ENCODE measurements at places on chromosomes 4 and X.
A peak's percentile ranks its signal among the peaks of the same experiment; 100 is the strongest.

GRCh38 chrX:150696331-150696730 lies 3.1 kb downstream of the MTMR1 start:
- no peak for DNase-seq

DNA sequence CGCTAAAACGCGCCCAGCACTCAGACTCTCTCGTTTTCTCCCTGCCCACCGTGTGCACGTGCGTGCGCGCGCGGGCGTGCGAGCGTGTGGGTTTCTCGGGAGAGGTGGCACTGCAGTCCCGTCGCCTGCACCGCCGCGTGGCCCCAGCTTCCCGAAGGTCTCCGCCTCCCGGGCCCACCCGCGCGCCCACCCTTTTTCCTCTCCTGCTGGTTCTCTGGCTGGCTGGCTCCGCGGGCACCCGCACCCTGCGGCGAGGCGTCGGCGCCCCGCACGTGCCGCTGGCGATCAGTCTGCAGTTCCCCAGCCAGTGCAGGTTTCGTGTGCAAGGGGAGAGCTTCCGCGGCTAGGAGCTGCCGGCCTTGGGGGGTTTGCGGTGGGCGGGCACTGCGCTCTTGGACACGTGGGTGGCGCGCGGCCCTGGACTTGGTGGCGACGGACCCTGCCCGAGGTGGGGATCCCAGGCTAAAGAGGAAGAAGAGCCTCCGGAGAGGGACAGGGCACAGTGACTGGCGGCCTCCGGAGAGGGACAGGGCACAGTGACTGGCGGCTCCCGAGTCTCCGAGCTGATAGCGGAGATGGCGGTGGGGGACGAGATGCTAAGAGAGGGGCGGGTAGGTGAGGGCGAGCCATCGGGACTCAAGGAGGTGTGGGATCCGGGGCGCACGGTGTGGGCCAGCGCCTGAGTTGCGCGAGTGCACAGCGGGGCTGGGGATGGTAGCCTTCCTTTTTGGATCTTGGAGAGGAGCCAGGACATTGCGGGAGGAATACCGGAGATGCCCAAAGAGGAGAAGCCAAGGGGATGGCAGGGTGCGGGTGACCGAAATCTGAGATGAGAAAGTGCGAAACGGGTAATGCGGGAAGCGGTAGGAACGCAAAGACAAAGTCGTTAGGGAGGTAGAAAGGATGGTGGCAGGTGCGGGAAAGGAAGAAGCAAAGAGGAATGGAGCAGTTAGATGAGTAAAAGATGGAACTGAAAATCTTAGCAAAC lies at the start of gene FAM184B:
Gene FAM184B, minus strand, starts transcription at position 322 of the 988 bp plus-strand sequence. CDS start 322 bp downstream, outside the sequence.
- peak; percentile 70 for DNase-seq

- DNase-seq: no peak
These were observed 107.2 kb downstream of the CENPC start for GRCh38 chr4:67437974-67438713.

GRCh38 chr4:13546941-13547484 lies 2.7 kb upstream of the NKX3-2 start:
- DNase-seq: peak; percentile 71

DNA sequence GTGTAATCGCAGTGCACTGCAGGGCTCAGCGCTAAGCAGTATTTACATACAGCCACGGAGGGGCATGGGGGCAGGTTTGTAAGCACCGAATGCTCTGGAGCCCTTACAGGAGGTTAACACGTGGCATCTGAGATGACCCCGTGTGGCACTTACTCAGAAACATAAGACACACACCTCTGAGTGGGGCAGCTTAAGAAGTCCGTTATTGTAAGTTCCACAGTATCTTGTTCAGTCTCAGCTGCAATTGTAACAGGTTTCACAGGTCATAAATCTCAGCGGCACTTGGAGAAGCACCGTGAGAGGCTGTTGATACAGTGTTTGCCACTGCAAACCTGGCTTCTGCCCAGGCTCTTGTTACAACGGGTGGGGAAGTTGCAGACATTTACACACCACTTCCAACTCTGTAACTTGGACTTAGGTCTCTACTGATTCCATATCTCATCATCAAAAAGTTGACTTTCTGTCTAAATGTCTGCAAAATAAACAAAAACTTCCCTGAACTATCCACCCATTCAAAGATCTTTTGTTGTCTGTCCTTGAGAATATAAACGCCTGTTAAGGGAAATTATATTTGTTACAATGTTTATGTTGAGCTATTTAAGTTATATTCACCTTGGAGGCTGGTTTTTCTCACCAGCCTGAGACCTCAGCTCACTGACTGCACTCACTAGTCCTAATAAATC lies 10.3 kb downstream of the CPLX1 start:
- peak; percentile 19 for DNase-seq

- peak; percentile 70 for DNase-seq
These were observed 207.1 kb upstream of the DKK2 start for GRCh38 chr4:107243141-107243781.

- DNase-seq: peak; percentile 90
These were observed 114.4 kb downstream of the PSAPL1 start for GRCh38 chr4:7320206-7320797.

DNA sequence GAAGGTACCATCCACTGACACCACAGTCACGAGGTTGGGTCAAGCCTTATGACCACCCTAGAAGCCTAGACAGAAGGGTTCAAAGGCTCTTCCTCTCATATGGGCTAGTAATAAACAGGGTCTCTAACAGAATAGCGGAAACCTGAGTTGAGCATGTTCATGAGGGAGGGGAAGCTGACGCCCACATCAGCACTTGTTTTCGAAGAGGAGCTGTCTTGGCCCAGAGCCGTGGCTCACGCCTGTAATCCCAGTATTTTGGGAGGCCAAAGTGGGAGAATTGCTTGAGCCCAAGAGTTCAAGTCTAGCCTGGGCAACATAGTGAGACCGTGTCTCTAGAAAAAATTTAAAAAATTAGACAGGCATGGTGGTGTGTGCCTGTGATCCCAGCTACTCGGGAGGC lies 21.5 kb upstream of the TMSB4X start:
- DNase-seq: no peak

DNA sequence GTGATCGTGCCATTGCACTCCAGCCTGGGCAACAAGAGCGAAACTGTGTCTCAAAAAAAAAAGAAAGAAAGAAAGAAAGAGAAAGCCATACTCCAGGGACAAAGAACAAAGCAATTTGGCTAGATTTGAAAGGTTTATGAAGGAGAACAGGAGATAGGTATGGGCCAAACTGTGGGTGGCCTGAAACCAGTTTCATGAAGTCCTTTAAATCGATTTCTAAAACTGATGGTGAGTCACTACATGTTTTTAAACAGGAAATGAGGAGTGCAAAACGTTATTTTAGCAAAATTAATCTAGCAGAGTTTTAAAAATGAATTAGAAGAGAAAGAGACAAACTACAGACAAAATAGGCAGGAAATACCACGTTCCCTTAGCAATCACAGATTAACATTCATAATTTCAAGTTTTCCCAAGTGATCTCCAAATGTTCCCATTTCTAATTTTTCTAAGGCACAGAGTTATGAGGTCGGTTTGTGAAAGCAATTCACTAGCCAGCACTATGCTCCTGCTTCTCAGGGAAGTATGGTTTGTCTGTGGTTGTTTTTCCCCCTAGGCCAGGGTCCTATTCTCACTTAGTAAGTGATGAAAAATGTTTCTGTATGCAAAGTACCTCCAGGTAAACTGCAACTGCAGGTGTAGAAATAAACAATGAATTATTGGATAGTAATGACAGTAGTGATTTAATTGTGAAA lies 190.6 kb downstream of the PPP3CA start:
- DNase-seq: no peak

DNA sequence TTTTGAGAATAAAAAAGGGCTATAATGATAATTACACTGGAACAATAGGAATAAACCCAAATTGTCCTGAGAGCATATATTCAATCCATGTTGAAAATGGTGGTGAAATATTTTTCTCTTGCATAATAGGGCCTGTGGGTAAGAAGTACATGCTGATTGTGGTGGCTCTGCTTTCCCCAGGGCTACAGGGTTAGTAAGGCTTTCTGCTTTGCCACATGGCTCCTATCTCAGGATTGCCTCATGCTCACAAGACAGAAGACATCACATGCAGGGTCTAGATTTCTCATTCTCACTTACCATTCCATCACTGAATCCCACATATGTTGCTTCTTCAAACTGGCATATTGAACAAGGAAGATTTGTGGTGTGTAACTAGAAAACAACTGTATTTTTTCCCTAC lies 12.4 kb upstream of the VEGFC start:
- no peak for DNase-seq

DNA sequence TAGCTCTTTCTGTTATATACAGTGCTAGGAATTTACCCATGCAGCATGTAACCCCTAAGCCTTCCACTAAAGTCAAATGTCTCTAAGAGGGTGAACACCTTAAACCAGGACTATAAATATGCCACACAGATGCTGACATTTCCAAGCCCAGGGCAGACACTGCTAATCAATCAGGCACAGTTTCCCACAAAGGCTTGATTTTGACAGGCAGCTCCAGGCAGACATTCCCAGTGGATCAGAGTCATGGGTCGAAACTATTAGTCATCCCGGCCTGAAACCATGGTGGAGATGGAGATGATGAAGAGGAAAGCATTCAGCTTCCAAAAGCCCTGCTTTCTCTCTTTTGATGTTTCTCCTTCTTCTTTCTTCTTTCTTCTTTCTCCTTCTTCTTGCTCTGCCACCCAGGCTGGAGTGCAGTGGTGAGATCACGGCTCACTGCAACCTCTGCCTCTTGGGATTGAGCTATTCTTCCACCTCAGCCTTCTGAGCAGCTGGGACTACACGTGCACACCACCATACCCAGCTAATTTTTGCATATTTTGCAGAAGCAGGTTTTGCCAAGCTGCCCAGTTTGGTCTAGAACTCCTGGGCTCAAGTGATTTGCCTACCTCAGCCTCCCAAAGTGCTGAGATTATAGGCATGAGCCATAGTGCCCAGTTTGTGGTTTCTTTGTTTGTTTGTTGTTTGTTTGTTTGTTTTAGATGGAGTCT lies 21.0 kb upstream of the SORCS2 start:
- DNase-seq: no peak

DNA sequence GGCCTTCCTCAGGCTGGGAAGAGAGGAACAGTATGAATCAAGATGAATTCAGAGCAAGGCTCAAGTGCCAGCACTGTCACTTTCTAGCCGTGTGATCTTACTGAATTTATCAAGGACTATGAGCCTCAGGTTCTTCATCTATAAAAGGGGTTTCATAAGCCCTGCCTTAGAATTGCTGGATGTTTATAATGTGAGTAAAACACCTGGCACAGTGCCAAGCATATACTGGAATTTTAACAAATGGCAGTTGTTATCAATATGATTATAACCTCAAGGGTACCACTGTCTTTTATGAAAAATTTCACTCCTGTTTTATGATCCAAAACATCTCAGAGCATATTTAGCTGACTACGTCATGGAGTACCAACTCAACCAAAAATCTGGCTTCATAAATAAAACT lies 4.0 kb downstream of the MAGEC2 start:
- no peak for DNase-seq

DNA sequence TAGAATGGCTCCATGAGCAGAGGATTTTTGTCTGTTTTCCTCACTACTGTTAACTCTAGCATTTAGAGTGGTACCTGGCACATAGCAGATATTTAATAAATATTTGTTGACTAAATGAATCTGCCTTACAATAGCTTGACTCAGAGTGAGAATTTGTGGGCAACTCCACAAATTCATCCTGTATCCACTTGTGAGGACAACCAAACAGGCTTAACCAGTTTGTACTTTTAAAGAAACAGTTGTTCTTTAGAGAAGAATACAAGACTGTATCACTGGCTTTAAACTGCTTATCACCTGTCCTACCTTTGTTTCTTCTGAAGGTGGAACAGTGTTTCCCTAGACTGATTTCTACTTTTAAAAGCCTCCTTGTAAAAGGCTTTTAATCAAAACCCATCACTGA lies 141.3 kb upstream of the SH3RF1 start:
- no peak for DNase-seq

- no peak for DNase-seq
These were observed 55.2 kb downstream of the ARHGEF6 start for GRCh38 chrX:136725441-136726104.

- DNase-seq: peak; percentile 40
These were observed 8.2 kb upstream of the GPR78 start for GRCh38 chr4:8571702-8572685.

- DNase-seq: no peak
These were observed 60.2 kb downstream of the HMGB2 start for GRCh38 chr4:173273941-173274340.

- no peak for DNase-seq
These were observed 350.0 kb downstream of the SLC7A11 start for GRCh38 chr4:137892134-137892533.

DNA sequence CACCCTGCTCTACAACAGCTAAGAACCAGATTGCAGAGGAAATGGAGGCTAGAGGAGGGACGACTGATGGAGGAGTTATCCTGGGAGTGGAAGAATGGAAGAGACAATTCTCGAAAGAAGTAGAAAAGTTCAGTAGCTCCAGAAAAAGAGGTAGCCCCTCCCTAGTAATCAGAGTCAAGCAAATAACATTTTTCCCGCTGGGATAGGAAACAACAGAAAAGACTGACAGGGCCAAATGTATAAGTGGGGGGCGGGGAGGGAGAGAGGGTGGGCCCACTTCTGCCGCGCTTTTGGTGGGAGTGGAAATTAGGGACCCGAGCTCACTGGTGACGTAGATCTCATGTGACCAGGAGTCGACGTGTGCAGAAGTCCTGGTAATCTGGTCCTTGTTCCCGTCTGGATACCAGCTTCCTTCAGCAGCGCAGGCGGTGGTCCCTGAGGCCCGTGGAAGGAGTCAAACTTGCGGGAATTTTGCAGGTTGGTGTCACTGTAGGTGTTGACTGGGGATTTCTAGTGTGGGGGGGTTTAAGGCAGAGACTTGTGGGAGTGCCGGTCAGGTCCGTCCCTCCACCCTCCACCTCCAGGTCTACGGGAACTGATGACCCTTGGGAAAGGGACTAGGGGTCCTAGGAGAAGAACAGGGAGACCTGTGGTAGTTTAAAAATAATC lies at the start of gene TCEAL9:
Gene TCEAL9, plus strand, starts transcription at position 377 of the 669 bp plus-strand sequence. CDS start 1,179 bp downstream, outside the sequence.
- peak; percentile 5 for DNase-seq

- no peak for DNase-seq
These were observed 8.3 kb downstream of the S100G start for GRCh38 chrX:16658284-16658683.

- DNase-seq: no peak
These were observed 310.8 kb downstream of the AFF2 start for GRCh38 chrX:148811236-148811635.

DNA sequence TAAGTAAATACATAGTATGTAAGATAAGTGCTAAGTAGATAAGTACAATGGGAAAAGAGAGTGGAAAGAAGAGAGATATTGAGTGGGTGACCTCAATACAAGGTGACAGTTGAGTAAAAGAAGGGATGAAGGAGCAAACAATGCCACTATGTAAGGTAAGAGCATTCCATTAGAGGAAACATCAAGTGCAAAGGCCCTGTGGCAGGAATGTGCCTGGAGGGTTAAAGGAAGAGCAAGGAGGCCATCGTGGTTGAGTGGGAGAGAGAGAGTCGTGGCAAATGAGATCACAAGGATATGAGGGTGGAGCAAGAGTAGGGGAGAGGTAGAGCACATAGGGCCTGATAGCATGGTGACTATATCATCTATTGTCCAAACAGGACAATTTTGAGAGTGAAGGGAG lies 13.4 kb downstream of the EDNRA start:
- no peak for DNase-seq

DNA sequence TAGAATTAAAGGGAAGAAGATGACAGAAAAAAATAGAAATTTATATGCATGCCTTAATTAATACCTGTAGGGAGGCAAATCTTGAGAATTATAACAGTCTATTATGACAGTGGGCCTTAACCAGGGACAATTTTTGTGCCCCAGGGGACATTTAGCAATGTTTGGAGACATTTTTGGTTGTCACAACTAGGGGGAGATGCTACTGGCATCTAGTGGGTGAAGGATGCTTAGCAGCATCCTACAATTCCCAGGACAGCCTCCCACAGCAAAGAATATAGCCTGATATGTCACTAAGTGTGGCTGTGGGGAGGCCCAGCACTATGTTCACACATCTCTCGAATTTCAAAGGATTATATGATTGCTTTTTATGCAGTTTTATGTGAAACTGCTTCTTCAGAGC lies 10.5 kb downstream of the GPR82 start:
- DNase-seq: peak; percentile 43

All from NCI-H69 (cell line).